ENCODE measurements at places on chromosomes 7 and 10.

- DNase-seq, result no peak
These were observed 131.7 kb downstream of the DOCK4 start for GRCh38 chr7:112074464-112074863.

GRCh38 chr10:126465771-126466170, 77.5 kb upstream of the ADAM12 start:
- DNase-seq, result no peak

DNA sequence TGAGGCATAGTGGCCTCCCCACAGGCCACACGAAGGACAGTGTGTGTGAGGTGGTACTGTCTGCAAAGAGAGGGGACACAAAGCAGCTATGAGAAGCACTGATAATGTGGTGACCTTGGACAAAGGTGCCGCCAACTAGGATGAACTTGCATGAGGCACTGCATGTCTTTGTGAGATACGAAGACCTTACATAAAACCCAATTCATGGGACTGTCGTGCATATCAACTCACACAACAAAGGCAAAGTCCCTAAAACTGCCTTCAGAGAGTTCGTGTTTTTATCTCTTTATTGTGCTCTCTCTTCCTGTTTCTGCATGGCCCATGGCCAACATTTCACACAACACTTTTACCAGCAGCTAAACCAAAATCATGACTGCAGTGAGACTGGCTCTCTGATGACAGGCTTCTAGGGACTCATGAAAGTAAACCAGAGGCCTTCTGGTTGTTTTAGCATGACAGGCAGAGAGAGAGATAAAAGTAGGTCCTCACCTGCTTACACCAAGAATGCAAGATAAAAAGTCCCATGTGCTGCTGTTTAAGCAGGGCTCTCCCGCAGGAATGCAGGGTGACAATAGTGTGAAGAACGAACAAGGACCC, 347.8 kb downstream of the ELMO1 start:
- DNase-seq, result no peak

- DNase-seq, result no peak
These were observed 1.5 kb downstream of the ZFAND2A start for GRCh38 chr7:1158203-1159126.

DNA sequence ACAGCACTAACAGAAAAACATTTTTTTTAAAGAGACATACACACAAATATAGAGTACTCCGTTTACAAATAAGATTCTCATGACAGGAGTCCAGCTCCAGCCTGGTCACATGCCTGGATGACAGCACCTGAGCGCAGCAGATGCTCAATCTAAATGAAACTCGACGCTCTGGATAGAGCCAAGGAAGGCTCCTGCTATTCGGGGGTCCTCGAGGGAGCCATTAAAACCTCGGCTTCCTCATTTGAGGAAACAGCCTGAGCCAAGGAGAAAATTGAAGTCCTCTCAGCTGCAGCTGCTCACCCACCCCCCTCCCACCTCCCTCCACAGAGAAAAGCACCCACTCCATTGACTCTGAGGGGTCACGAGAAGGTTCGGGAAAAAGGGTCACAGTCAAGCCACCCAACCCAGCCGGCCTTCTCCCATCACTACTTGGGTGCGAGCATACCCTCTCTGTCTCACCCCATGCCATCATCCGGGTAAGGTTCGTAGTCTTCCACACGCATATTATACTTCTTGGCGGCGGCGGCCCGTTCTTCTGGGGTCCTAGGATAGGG, 673 bp downstream of the NDUFB8 start:
- no peak for DNase-seq

GRCh38 chr7:44990109-44991023, 9.6 kb upstream of the CCM2 start:
- no peak for DNase-seq

DNA sequence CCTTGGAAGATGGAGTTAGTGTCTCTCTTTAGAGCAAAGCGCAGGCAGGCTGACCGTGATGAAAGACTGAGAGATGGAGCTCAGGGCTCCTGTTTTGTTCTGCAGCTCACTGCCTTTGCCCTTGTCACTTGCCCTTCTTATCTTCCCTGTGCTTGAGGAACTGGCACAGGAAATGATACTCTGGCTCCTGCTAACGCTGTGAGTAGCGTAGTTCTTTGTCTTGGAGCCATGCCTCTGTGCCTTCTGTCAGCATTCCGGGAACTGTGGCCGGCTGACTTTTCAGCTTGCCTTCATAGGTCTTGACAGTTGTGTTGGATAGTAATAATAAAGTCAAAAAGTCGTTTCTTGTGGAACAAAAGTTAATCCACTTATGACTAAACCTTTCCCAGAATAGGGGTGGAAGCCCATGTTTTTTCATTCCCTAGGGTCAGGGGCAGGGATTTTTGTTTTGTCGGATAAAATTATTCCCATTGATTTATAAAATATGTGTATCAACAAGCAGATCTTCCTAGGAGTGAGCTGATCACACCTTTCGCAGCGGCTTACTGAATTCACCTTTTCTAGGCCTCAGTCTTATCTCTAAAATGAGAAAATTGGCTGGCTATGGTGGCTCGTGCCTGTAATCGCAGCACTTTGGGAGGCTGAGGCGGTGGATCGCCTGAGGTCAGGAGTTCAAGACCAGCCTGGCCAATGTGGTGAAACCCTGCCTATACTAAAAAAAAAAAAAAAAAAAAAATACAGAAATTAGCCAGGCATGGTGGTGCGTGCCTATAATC, 16.6 kb upstream of the TMEM236 start:
- DNase-seq, result no peak

DNA sequence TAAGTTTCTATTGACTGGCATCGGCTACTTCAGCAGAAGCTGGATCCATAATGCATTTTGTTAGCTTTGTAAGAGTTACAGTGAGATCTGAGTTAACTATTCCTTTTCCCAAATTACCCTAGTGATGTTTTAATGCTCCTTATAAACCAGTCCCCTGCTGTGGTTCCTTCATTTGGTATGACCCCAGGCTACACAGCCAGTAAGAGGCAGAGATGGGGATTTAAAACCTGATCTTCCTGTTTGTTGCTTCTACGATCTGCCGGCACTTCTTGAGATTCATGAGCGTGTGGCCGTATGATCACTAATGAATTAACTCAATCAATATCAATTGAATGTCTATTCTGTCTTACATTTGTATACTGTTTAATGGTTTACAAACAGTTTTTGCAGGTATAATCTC, 86.1 kb downstream of the CACNB2 start:
- no peak for DNase-seq

Data from bone marrow (tissue), 2 donors.